CMK (cell line): ENCODE measurements at places on chromosomes 11 and 22.

- DNase-seq: no peak
These were observed 123.9 kb upstream of the NARS2 start for GRCh38 chr11:78698612-78699011.

DNA sequence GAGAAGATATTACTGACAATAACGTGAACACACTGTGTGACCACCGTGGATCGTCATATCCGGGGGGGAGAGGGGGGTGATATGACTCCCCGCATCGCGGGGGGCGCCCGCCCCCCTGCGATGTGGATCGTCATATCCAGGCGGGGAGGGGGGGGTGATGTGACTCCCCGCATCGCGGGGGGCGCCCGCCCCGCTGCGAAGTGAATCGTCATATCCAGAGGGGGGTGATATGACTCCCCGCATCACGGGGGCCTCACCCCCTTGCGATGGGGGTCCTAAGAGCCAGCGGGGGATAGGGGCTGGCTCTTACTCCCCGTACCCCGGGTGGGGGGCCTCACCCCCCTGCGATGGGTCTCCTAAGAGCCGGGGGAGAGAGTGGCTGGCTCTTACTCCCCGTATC, 19.9 kb downstream of the UNC93B1 start:
- no peak for DNase-seq

GRCh38 chr11:130847517-130847916, 68.8 kb downstream of the SNX19 start:
- no peak for DNase-seq

- DNase-seq: no peak
These were observed 28.5 kb downstream of the CELF1 start for GRCh38 chr11:47524291-47524874.

DNA sequence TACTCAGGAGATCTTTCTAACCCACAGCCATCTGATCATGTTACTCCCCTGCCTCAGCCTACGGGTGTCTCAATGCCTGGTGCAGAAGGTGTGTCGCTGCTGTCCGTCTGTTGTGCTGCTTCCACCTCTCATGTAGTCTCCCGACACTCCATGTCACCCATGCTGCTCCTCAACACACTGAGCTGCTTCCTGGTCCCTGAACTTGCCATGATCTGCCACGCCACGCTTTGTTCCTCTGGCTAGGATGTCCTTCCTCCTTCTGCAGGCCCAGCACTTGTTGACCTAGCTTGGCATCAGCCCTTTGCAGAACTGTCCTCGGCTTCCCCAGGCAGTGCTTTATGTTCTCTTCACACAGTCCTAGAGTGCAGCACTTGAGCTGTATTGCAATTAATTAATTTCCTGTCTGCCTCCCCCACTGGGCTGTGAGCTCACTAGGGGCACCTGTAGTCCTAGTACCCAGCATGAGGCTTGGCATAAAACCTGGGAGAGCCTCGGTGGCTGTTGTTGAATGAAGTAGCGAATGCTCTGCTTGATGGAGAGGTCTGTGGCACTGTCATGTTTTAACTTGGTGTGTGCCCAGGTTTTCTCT, 9.5 kb downstream of the GTPBP1 start:
- peak; percentile 60 for DNase-seq

GRCh38 chr22:18057568-18058209, 20.1 kb upstream of the PEX26 start:
- DNase-seq: no peak

- DNase-seq: no peak
These were observed 635.5 kb upstream of the CCDC90B start for GRCh38 chr11:83921447-83922192.

DNA sequence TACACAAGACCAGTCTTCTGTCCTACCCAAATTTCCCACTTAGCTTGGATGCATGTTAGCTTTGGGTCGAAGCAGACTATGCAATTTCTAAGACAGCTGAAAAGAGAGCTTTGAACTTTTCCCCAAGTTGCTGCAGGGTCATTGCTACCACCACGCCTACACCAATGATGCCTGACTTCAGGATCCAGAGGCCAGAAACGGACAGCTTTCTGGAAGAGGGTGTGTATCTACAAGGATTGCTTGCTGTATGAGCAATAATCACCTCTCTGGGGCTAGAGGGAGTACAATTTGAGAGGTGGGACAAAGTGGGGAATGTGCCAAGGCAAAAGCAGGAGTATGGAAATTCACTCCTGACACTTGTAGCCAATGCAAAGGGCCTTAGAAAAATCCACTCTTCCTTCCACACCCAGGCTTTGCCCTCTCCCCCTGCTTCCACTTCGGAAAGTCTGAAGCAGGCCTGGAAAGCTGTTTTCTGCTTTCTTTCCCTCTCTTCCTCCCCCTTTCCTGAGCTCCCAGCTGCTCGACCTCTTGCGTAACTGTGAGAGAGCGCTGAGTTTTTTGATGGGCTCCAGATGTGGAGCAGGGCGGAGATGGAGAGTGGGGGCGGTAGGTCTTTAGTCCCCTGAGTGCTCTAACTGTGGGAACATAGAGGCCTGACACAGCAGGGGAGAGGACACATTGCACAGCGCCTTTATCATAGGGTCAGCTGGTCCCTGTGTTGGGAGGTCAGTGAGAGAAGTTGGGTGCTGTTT, 2.1 kb upstream of the PHLDB1 start:
- DNase-seq: no peak

GRCh38 chr11:128098781-128099180, 488.6 kb downstream of the ETS1 start:
- DNase-seq: no peak

GRCh38 chr11:126304457-126305075, 706 bp downstream of the DCPS start:
- no peak for DNase-seq

- DNase-seq: no peak
These were observed 16.9 kb downstream of the CTNND1 start for GRCh38 chr11:57778318-57779037.

- DNase-seq: no peak
These were observed 56.1 kb downstream of the MICAL2 start for GRCh38 chr11:12166299-12167060.
